SHP77 (cell line): ENCODE measurements at places on chromosomes 2 and 18.

DNA sequence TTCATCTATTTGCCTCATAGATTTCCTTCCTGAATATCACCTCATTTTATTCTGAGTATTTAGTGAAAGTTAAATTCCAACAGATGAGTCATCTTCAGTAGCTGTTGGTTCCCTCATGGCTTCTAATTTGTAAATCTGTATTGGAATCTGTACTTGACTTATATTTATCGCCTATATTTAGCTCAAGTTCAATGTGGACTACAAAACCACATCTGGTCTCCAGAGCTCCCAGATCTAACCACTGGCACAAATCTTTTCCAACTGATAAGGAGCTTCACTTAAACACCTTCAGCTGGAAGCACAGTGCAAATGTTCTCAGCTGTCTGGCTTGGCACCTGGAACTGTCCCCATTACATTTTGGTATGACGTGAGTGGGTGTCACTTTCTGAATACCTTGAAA lies 82.8 kb upstream of the DSEL start:
- DNase-seq: no peak

GRCh38 chr2:191015239-191015638 lies 1.3 kb upstream of the STAT1 start:
- DNase-seq: no peak

DNA sequence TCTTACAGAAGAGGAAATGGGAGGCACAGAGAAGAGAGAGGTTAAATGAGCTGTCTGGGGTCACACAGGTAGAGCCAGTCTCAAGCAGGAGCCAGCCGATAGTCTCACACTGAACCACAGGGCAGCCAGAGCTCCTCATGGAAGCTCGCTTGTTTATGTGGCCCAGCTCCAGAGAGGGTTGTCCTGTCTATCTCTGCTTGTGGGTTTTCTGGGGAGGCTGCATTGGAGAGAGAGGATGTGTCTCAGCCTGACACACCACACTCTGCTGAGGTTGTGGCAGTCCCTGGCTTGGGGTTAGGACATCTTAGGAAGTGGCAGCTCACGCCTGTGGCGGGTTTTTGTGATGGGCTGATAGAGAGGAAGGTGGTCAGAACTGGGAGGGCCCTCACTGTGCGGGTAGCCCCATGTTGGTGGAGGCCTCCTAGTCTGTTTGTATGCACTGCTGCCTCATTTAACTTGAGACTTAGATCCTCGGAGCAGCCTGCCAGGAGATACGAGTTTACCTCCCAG lies 52.3 kb downstream of the TCF7L1 start:
- DNase-seq: no peak

DNA sequence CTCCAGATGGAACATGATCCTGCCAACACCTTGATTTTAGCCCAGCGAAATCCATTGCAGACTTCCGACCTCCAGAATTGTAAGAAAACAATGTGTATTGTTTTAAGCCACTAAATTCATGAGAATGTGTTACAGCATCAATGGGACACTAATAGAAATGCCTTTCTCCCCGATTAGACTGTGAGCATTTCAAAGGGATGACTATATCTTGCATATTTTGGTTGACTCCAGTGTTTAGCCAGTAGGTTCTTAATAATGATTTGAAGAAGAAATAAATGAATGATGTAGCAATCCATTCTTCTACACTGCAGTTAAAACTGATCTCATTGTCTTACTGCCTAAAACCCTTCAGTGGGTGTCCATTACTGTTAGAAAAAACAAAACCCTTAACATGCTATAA lies 67.4 kb upstream of the ACVR1C start:
- no peak for DNase-seq

DNA sequence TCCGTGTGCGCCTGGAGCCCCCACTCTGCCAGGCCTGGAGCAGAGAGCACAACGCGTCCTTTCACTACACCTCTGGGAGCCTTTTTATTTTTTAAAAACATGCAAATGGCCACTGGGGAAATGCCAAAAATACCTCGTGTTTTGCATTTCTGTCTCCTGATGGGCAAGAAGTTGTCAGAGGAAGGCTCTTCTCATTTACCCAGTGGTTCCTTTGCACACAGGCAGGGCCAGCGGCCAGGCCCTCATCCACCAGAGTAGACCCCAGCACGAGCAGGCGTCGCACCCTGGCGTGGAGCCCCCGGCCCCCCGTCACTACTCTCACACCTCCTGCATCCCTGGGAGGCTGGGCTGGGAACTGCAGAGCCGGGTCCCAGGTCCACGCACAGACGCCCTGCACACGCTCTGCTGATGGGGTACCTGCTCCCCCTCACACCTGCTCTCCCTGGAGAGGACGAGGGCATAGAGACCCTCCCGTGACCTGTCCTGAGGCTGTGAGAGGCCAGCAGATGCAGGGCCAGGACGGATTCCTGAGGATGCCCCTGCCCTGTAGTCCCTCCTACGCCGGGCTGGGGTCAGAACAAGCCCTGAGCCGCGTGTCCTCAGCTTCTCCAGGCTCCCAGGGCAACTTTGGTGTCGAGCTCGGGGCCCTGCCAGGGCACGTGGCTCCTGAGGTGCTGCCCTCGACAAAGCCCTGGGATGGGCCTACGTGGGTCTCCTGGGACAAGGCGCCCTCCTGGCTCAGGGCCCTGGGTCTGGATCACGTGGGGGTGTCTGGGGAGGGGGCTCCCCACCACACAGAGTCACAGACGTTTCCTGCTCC lies 65.0 kb downstream of the NFATC1 start:
- no peak for DNase-seq

- DNase-seq: no peak
Observed at GRCh38 chr2:152402780-152403759, 68.1 kb downstream of the FMNL2 start.

DNA sequence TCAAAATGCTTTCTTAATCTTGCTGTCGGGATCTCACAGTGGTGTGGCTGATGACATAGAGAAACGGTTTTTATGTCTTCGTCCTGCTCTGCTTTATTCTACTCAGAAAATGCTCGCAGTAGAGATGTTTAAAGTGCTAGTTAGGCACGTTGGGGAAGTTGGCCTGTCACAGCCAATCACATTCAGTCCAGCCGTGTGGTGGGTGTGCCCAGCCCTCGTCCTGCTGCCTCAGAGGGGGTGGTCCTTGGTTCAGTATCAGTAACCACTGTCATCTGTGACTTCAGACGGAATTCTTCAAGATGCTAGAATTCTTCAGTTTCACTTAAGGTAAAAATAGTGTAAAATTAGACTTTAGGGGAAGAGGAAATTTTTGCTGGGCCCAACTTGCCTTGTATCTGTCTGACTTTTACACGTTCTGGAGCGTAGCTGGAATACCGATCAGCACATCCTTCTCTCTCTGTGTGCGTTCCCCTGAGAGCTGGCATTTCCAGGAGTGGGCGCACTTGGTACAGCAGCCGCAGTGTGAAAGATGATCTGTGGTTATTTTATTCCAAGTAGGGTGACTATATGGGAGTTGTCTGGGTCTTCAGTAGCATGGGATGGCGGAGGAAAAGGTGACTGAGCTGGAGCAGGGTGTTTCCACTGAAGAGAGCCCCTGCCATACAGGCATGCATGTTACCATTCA lies 18.5 kb downstream of the TRAF3IP1 start:
- DNase-seq: no peak

DNA sequence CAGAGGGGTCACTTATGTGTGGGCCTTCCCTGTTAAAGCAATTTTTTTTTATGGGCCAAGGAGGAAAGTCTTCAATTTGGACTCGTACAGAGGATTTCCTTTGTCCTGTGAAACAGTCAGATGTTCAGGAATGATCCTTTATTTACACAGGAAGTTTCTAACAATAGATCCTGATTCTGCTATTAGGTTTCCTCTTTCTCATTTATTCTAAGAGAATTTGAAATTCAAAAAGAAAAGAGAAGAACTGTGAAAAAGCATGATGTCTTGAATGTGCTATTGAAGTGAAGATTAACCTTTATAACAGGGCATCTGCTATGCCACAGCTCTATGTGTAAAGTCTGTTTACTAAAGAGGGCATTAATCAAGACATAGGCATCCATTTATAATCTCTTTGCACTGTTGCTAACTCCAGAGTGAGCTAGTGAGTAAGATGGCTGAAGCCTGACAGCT lies 105.3 kb upstream of the FAM98A start:
- no peak for DNase-seq
